ENCODE measurements at places on chromosomes 7 and 10.

GRCh38 chr7:121385056-121385799, 10.9 kb downstream of the FAM3C start:
- no peak for DNase-seq

DNA sequence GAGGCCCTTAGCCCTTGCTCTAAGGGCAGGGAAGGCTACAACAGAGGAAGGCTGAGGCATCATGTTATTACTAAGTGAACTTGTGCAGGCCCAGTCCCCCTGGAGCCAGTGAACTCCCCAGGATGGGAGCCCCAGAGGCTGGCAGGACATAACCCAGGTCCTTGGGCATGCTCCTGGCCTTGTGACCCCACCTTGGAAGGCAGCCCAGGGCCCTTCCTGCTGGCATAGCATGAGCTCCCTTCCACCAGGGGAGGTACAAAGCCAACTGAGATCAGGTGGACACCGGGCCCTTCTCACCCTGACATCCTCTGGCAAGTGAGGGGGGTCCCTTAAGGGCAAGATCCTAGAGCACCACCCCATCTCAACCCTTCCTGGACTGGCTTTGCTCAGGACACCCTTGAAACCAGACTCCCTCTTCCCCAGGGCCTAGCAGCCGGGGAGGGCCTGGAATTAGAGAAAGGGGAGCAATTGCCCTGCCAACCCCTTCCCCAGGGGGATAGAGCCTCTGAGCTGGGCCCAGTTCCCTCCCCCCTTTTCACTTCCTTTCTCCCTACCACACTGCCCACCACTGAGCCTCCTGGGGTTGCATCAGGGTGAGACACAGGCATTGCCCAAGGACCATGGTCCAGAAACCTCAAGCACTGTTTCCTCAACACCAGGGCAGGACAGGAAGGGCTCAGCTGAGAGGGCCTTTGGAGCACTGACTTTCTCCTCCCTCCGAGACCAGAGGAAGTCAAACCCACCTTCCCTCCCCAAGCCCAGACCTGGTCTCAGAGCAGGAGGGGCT, 1.8 kb upstream of the VSIR start:
- DNase-seq: no peak

- peak; percentile 45 for DNase-seq
These were observed 1.1 kb downstream of the ARID5B start for GRCh38 chr10:61902445-61903220.

DNA sequence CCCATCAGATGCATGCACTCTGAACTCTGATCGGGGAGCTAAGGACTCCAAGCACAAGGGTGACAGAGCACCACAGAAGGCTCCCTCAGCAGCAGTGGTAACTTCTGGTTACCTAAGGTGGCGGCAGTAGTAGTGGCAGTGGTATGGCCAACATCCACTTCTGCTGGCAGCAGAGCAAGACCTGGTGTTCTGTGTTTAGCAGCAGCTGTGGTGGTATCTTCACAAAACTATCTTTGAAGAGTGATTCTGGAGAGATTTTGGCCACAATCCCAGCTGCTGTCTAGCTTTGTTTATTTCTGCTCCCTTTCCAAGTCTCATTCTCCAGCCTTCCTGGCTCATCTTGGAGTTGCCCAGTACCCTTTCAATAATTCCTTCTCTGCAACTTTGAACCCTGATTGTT, 102.4 kb upstream of the LRGUK start:
- DNase-seq: no peak

DNA sequence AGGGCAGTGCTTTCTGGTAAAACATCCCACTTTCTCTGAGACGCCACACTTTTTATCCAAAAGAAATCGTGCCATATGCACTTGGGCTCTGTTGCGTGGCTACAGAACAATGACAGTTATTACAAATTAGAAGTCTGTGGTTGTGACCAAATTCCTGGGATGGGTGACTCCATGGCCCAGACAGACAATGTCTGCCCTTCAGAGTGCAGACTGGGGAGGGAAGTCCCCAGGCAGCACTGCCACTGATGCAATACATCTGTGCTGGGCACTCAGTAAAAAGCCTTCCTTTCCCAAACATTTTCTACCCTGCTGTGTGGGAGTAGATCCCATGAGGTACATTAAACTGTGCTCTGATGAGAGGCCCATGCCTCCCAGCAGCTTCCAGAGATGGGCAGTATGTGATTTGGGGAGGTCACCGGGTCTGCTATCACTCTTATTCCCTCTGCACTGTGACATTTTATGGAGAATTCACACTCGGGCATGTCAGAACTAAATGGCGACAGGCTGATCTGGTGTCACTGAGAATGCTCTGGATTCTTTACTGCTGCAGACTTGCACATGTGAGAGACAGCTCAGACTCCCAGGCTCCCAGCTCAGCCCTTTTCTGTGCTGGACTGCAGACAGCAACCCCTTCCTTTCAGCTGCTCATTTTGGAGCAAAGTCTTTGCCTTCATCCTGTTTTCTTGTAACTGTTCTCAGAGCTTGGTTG, 243.5 kb upstream of the ZNF32 start:
- DNase-seq: no peak

DNA sequence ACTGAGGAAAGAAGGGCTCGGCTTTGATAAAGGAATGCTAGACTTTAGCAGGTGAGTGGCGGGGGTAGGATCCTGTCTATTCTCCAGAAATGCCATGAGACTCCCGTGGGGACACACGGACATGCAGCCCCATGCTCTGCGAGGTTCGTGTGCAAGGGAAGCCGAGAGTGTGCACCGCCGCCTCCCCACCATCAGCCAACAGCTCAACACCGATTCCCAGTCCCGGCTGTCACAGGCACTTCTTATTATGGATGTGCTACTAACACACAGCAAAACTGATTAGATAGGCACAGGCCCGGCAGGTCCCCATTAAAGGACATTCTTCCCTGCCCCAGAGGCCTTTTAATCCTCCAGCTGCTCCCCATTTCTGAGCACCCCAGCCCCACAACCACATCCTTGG, 154.4 kb downstream of the PRKAG2 start:
- no peak for DNase-seq

DNA sequence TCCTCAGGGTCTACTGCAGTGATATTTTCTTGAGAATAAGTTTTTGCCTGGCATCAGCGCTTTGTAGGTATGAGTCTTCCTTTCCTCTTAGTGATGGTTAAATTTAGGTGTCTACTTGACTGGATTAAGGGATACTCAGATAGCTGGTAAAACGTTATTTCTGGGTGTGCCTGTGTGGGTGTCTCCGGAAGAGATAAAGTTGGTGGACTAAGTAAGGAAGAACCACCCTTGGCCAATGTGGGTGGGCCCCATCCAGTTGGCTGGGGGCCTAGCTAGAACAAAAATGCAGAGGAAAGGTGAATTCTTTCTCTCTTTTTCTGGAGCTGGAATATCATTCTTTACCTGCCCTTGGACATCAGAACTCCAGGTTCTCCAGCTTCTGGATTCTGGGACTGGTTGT, 138.8 kb downstream of the ADCYAP1R1 start:
- DNase-seq: no peak

DNA sequence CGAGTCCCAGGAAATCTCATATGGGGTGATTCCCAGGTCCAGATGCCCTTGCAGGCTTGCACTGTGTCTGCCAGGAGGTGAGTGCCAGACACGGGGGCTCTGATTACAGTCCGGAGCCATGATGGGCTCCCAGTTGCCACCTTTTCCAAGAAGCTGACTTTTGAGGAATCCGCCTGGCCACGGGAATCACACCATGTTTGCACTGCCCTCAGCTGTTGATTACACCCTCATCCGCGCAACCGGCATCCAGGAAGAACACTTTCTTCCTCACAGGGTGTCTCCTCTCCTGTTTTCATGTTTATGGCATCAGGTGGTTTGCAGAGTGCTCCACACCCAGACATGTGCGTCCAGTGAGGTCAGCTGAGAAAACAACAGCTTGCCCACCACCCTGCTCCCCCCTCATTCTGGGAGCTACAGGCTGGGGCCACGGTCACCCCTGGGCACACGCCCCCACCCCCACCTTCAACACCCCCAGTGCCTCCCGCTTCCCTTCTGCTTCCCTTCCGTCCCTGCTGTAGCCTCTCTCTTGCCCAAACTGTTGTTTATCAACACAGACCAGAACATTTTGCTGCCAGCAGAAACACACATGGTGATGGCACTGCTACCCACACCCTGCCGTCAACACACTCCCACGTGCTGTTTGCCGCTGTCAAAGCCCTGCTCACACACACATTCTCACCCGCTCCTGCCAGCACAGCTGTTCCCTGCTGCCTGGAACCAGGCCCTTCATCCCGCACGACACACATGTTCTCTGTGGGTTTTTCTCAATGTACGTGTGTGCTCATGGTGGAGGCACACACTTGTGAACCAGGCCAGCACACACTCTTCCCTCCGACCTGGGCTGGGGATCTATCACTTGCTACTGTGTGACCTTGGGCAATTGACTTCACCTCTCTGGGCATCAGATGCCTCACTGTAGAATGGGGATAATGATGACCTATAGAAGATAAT, 35.8 kb downstream of the DDIT4 start:
- DNase-seq: peak; percentile 66

- no peak for DNase-seq
These were observed 101.1 kb upstream of the TARP start for GRCh38 chr7:38374507-38374906.

DNA sequence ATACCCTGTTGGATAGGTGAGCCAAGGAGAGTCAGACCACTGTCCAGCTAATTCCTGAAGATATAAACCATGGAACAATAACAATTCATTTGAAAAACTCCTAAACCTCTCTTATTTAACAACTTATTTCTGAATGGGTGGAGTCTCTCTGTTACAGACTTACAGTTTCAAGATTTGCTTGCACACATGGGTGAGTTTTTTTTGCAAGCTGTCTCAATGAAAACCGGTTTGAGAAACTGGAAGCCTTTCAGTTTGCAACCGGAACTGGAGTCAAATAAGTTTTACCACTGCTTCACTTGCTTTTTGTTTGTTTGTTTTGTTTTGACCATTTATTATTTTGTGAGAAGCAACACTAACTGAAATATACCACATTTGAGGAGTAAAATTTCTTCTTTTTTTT, 243.8 kb downstream of the MTERF1 start:
- DNase-seq: no peak

- no peak for DNase-seq
These were observed 7.3 kb downstream of the RARRES2 start for GRCh38 chr7:150334108-150334507.

DNA sequence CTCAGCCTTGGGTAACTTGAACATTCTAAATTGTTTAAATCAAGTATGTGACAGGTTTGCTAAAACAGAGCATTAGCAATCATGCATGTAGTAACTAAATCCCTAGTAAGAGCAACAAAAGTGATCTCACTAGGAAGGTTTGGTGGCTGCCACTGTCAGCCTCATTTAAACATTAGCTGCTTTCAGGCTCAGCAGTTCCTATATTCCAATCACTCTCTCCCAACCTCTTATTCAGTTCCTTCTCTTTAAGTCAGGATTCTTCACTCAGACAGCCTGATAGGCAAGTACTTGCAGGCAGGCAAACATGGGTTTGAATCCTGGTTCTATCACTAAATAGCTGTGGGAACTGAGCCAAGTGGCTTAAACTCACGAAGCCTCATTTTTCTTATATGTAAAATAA, 3.6 kb downstream of the CREB3L2 start:
- no peak for DNase-seq

- DNase-seq: no peak
These were observed 173.2 kb downstream of the RTKN2 start for GRCh38 chr10:62095181-62096122.

GRCh38 chr10:76291175-76291574, 859.8 kb downstream of the LRMDA start:
- DNase-seq: no peak

DNA sequence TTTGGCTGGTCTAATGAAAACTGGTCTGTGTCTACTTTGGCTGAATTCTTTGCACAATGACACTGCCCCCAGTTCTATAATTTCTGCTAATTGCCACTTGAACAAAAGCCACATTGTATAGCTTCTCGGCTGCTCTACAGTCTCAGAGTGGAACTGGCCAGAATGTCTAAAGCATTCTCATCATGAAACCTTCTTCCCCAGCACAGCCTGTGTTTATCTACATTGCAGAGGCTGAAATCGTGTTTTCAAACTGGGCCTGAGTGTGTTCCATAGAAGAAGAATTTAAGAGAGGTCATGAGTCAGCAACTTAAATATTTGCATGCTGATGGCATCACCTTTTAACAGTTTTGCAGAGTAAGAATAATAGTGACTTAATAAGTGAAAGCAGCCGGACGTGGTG, 177.2 kb downstream of the BUB3 start:
- no peak for DNase-seq

- no peak for DNase-seq
These were observed 26.4 kb downstream of the PRF1 start for GRCh38 chr10:70575874-70576802.

DNA sequence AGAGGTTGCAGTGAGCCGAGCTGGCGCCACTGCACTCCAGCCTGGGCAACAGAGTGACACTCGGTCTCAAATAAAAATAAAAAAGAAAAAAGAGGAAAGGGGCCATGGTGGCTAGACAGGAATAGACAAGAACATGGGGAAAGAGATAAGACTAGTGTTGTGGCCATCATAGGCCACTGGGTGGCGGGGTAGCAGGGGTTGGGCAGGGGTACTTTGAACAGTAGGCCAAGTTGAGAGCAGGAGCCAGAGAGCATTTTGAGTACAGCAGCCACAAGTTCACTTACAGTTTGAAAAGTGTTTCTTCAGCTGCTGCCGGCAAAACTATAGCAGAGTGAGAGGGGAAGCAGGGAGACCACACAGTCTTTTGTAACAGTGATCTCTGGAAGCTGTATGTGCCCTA, 656.0 kb downstream of the CNTNAP2 start:
- DNase-seq: no peak

GRCh38 chr10:109902992-109903947, 20.0 kb downstream of the XPNPEP1 start:
- DNase-seq: no peak

GRCh38 chr7:116111475-116111874, 80.9 kb upstream of the TFEC start:
- DNase-seq: no peak

GRCh38 chr10:74771054-74771453, 55.3 kb upstream of the KAT6B start:
- DNase-seq: no peak

DNA sequence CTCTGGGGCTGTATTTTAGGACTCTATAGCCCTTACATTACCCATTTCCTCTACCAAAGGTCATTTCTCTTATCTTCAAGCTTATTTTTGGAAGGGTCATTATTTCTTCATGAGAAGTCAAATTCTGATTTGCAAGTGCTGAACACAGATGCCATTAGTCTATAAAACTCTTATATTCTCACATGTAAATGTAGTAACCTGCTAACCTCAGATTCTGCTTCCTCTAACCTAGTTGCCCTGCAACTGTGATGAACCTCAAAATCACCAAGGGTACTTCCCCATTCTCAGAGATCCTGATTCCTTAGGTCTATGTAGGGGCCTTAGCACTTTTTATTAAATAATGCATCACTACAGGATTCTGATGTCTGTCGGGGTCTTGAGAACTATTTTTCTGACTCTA, 6.3 kb downstream of the FAS start:
- DNase-seq: no peak

DNA sequence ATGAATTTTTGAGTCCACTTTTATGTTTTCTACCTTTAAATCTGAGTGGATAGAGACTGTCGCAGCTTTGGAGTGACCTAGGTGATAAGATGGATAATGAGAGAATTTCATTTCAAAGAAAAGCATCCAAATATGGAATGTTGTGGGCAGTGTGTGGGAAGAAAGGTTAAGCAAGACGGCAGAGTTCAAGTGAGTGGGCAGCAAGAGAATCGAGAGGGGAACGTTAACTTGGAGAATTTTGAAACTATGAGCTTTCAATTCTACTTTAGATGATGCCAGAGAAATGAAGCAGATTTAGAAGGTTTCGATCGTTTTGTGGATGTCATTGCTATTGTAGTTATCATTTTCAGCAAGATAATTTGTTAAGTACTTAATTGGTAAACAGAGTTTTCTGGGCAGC, 73.0 kb downstream of the XRCC2 start:
- DNase-seq: no peak

GRCh38 chr10:71379118-71379766, 17.5 kb upstream of the CDH23 start:
- DNase-seq: no peak

Measured in nucleus accumbens (tissue), 56 donors.